ENCODE measurements at places on chromosomes 3 and 15. TPM values are rescaled to one million over a fixed set of nuclear protein-coding genes. Genes with fewer than 3 reads are reported as not detected.

Gene SLC15A2
- total RNA-seq, result 1.2 TPM

Gene NDN
- 34.8 TPM for total RNA-seq

Gene ALPK3
- total RNA-seq, result 59.9 TPM

Gene GOLGA6L10
- 0.15 TPM for total RNA-seq

Gene DAZL
- total RNA-seq, result not detected
